ENCODE measurements at places on chromosomes 16 and 17.

- H3K27me3 ChIP-seq: no peaks in the 10 kb centered on the region
- H3K36me3 ChIP-seq: peaks cover 4% of the 10 kb centered on the region
- H3K4me3 ChIP-seq: no peak overlapping the region
- DNase-seq: no peak
- no peaks in the 10 kb centered on the region for H3K4me1 ChIP-seq
Measured at GRCh38 chr17:31248986-31249834, 47.8 kb downstream of the OMG start.

DNA sequence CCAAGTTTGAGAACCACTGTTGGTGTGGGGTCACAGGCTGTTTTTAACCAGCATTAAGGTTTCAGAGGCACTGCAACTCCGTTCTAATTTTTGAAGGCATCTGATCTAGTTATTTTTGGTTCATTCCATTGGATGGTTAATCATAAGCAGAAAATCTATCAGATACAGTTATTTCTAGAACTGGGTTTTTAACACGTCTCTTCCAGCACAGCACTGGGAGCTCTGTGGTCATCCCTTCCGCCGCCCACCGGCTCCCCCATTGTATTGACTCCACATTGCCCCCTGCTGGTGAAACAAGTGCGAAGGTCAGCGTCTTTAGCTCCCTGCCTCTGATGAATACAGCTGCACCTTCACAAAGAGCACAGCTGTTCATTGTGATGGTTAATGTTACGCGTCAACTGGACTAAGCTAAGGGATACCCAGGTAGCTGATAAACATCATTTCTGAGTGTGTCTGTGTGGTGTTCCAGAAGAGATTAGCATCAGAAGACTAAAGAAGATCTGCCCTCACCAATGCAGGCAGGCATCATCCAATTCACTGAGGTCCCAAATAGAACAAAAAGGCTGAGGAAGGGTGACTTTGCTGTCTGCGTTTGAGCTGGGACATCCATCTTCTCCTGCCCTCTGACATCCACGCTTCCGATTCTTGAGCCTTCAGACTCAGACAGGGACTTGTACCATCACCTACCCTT, 8.5 kb downstream of the CCL18 start:
- no peaks in the 10 kb centered on the region for H3K27me3 ChIP-seq
- DNase-seq: peak; percentile 10
- no peak overlapping the region for H3K27ac ChIP-seq
- no peaks in the 10 kb centered on the region for H3K36me3 ChIP-seq
- no peak overlapping the region for H3K4me3 ChIP-seq

DNA sequence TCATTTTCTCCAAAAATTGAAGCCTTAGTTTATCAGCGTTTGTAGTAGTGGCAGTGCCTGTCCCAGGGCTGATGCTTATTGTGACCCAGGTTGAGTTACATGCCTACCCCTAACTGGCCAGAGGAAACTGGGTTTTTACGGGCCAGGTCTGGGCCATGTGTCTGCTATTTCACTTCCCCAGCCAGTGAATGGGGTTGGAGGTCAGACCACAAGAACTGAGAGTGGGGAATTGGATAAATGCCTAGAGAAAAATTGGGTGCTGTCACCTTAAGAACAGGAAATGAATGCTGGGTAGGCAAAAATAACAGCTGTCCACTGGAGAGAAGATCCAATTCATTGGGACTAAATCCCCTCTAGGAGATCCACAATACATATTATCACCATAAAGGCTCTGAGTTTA, 5.2 kb downstream of the ADPRM start:
- no peaks in the 10 kb centered on the region for H3K27me3 ChIP-seq

- DNase-seq: no peak
- no peaks in the 10 kb centered on the region for H3K4me1 ChIP-seq
- no peaks in the 10 kb centered on the region for H3K36me3 ChIP-seq
- H3K27me3 ChIP-seq: no peaks in the 10 kb centered on the region
- H3K4me3 ChIP-seq: no peak overlapping the region
- H3K27ac ChIP-seq: no peak overlapping the region
Measured at GRCh38 chr16:84963066-84963465, 48.3 kb downstream of the ZDHHC7 start.

GRCh38 chr16:19188406-19188805, 20.4 kb downstream of the SYT17 start:
- no peak overlapping the region for H3K27ac ChIP-seq
- no peaks in the 10 kb centered on the region for H3K36me3 ChIP-seq
- H3K4me3 ChIP-seq: no peak overlapping the region
- H3K4me1 ChIP-seq: no peaks in the 10 kb centered on the region
- no peaks in the 10 kb centered on the region for H3K27me3 ChIP-seq

- H3K36me3 ChIP-seq: no peaks in the 10 kb centered on the region
- H3K4me3 ChIP-seq: no peak overlapping the region
- H3K4me1 ChIP-seq: no peaks in the 10 kb centered on the region
- no peak overlapping the region for H3K27ac ChIP-seq
- H3K27me3 ChIP-seq: no peaks in the 10 kb centered on the region
Measured at GRCh38 chr17:50213026-50214022, 11.9 kb upstream of the COL1A1 start.

GRCh38 chr16:66660422-66661209, 35.9 kb downstream of the CMTM4 start:
- DNase-seq: peak; percentile 62
- no peaks in the 10 kb centered on the region for H3K27me3 ChIP-seq
- H3K4me1 ChIP-seq: no peaks in the 10 kb centered on the region
- H3K27ac ChIP-seq: peak overlapping the region; percentile 57

GRCh38 chr16:54487933-54488332, 201.3 kb upstream of the IRX3 start:
- no peak for DNase-seq
- no peaks in the 10 kb centered on the region for H3K36me3 ChIP-seq

DNA sequence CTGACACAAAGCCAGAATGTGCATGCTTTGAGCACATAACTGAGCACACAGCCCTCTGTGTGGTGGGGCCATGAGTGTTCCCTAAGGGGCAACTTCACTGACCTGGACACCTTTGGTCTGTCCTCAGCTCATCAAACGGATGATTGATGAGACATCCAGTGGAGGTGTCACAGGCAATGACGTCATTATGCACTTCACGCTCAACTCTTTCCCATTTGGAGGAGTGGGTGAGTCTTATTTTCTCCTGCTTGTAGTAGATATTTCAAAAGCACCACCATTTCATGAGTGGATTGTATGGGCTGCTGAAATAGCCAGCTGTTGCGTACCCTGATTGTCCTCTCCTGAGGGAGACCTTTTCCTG, 16.2 kb downstream of the ALDH3A2 start:
- no peak overlapping the region for H3K4me3 ChIP-seq
- H3K27me3 ChIP-seq: no peaks in the 10 kb centered on the region
- no peaks in the 10 kb centered on the region for H3K36me3 ChIP-seq

DNA sequence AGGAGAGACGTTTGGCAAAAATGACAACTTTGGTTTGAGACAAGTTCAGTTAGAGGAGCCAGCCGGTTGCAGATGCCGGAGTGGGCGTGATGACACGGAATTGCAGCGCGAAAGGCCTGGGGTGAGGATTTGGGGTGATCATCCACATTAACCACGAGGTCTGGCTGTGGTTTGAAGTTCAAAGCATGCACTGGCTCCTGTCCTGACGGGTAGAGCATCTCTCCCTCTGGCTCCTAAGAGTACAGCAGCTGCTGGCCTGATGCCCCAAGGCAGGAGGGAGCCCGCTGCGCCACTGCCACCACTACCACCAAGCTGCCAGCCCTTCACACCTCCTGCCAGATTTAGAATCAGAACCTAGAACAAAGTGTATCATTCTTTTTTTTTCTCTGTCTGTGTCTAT, 3.7 kb downstream of the RHBDL3 start:
- no peaks in the 10 kb centered on the region for H3K27me3 ChIP-seq
- no peak for DNase-seq

All from prostate gland (tissue), 2 donors.